ENCODE measurements at places on chromosomes 5 and 9.

- no peak for DNase-seq
Observed at GRCh38 chr5:168779333-168779732, 200.2 kb upstream of the PANK3 start.

GRCh38 chr9:87386490-87387025 is 111.1 kb upstream of the DAPK1 start:
- DNase-seq, result no peak

DNA sequence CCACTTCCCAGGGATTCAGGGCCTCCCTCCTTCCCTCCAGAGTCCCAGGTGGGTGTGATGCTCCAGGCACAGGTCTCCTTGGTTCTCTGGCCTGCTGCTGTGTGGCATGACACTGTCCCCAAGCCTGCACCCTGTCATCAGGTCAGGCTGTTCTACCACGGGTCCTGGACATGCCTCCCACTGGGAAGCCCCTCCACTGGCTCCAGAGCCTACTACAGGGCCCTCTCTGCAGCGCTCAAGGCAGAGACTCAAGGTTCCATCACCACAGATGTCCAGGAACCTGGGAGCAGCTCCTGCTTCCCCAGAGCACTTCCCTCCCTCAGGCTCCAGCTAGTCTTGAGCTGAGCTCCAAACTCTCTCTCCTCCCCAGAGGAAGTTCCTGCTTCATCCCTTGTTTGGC is 237.3 kb downstream of the PBX3 start:
- DNase-seq, result no peak

DNA sequence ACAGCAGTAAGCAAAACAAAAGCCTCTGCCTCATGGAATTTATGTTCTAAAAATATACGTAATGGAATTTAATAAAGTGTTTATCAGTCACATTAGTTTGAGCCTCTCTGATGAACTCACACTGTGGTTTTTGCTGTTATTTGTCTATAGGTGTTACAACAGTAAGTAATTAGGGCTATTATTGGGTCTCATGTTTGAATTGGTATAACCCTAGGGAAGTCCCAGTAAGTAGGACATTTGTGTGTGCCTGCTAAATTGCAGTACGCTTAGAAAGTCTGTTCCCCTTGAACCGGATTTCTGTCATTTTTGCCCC is 197.6 kb downstream of the NR3C1 start:
- DNase-seq, result no peak

DNA sequence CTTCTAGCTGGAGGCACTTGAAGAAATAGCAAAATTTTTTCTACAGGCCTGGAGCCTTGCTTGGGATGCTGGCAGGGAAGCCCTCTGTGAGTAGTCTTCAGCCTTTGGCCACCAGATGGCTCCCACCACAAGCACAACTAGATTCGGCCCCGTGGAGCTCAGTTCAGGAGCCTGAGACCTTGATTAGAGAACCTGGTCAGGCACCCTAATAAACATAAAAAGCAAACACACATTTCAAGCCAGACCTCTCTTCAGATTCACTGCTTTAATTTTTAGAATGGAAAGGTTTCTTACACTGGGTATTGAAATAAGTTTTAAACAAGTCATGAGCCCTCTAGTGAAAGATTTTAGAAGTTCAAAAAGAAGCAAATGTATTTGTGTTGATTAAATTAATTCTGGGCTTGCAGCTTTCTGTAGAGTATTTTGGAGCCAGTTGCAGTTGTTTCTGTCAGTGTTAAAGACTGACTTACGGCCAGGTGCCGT is 41.4 kb downstream of the GLRX start:
- DNase-seq, result peak; percentile 65

DNA sequence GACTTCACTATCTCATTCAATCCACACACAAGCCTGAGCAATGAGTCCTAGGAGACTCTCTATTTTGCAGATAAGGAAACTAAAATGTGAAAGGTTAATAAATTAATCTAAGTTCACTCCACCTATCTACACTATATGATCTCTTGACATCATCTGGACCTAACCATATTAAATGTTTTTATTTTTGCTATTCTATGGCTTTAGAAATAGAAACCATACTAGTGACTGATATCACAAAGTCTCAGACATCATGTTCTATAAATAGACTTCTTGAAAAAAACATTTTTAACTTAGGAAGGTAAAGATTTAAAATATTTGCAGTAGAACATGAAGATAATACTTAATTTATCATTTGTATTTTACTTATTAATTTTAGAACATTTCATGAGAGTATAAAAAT is 9.4 kb upstream of the ADGRV1 start:
- DNase-seq, result no peak

GRCh38 chr5:78797936-78798672 is 149.5 kb upstream of the LHFPL2 start:
- DNase-seq, result no peak

DNA sequence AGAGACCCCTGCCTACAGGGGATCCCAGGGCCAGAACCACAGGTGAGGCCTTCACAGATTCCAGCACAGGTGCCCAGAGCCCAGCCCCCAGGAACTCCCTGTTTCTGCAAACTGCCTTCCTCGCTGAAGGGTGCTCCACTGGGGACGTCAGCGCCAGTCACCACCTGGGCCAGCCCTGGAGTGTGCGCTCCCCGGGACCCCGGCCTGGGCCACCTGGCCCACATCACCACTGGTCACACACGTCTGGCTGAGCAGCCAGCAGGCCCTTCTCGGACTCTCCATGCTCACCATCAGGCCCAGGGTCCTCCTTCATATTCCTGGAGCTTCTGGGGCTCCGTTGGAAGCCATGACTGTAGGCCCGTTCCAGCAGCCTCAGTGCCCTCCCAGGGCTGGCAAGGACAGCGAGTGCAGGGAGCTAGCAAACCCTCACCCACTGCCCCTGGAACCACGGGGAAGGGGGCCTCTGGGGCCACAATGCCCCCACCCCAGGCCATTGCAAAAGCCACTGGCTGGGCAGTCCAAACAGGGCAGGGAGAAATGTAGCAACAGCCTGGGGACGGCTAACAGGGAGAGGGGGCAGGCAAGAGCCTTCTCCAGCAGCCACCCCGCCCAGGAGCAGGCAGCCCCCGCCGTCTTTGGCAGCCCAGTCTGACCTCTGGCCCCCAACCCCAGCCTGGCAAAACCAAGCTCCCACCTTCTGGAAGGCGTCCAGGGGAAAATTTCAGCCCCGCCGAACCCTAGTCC is 1.3 kb downstream of the AGPAT2 start:
- DNase-seq, result no peak

DNA sequence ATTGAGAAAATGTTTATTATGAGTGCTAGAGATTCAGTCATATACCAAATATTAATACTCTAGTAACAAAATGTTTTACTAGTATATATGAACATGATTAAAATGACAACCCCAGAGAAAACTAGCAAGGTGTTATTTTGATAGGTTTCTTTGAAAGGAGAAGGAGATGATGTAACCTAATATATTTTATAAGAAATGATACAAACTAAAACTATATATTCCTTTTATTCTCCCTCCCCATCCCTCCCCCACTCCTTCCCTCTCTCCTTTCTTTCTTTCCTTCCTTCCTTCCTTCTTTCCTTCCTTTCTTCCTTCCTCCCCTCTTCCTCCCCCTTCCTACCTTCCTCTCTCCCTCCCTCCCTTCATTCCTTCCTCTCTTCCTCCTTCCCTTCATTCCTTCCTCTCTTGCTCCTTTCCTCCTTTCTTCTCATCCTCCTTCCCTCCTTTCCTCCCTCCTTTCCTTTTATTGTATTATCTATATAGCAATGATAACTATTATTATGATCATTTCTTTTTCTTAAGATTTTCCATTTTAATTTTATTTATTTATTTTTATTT is 215.3 kb upstream of the MEF2C start:
- DNase-seq, result no peak

DNA sequence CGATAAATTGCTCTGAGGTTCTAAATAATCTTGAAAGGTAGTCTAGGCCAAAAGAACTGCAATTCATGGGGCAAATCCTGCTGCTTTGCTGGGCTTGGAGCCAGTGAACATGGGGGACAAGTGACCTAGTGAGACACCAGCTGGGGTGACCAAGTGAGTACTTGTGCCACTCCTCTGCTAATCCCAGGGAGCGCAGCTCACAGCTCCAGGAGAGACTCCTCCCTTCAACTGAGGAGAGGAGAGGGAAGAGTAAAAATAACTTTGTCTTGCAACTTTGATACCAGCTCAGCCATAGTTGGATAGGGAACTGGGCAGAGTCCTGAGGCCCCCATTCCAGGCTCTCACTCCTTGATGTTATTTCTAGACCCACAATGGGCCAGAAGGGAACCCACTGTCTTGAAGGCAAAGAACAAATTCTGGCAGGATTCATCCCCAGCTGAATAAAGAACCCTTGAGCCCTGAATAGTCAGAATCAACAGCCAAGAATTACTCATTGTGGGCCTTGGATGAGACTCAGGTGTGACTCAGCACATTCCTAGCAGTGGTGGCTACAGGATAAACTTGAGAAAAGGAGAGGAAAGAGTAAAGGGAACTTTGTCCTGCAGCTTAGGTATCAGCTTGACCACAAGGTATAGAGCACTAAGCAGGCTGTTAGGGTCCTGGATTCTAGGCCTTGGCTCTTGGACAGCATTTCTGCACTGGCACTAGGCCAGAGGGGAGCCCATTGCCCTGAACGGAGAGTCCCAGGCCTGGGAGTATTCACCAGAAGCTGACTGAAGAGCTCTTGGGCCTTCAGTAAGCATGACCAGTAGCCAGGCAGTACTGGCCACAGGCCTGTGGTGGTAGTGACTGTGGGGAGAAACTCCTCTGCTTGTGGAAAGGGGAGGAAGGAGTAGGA is 288.3 kb upstream of the CDH18 start:
- DNase-seq, result peak; percentile 82

DNA sequence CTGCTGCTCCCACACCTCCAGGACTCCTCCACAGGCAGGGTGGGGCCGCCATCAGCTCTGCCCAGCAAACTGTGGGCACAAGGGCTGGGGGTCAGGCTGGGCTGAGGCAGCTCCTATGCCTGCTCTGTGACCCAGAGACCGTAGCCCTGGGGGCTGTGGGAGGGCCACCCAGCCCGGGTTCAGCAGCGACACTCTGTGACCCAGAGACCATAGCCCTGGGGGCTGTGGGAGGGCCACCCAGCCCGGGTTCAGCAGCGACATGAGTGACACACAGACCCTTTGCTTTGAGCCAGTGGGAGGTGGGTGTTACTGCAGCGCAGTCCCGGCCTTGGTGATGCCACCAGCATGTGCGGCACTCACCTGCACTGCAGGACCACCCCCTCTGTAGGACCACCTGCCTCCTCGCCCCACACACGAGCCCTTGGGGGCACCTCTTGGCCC is 118.9 kb upstream of the LPCAT1 start:
- DNase-seq, result no peak

GRCh38 chr9:68426755-68427154 is 70.3 kb downstream of the PGM5 start:
- DNase-seq, result no peak

DNA sequence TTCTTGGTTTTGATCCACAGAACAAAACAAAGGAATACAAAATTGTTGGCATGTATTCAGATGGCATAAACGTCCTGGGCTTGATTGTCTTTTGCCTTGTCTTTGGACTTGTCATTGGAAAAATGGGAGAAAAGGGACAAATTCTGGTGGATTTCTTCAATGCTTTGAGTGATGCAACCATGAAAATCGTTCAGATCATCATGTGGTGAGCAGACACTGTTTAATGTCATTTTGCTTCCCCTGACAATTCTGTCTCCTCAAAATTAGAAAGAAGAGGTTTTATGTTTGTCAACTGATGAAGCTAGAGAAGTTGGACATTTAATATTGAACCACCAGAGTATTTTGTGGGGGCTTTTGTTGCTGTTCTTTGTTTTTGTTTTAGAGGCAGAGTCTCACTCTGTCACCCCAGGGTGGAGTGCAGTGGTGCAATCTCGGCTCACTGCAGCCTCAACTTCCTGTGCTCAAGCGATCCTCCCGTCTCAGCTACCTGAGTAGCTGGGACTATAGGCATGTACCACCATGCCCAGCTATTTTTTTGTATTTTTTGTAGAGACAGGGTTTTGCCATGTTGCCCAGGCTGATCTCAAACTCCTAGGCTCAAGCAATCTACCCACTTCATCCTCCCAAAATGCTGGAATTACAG is 82.0 kb downstream of the SLC1A1 start:
- no peak for DNase-seq

GRCh38 chr5:59891962-59892643 is 1.4 kb downstream of the PDE4D start:
- DNase-seq, result no peak

DNA sequence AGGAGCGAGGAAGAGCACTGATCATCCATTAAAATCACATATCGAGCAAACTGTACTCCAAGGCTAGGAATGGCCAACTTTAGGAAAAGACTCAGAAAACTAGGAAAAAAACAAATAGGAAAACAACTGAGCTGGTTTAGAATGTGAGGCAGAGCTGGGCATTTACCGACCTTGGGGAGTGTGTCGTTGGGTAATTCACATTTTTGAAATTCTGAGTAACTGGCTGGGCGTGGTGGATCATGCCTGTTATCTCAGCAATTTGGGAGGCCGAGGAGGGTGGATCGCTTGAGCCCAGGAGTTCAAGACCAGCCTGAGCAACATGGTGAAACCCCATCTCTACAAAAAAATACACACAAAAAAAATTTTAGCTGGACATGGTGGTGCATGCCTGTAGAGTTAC is 70.1 kb downstream of the ZFAND5 start:
- no peak for DNase-seq

GRCh38 chr9:114057161-114057885 is 20.8 kb downstream of the AMBP start:
- no peak for DNase-seq

- DNase-seq, result no peak
Observed at GRCh38 chr5:11803436-11803835, 100.8 kb downstream of the CTNND2 start.

- DNase-seq, result no peak
Observed at GRCh38 chr9:80066931-80067330, 495.2 kb downstream of the TLE4 start.

DNA sequence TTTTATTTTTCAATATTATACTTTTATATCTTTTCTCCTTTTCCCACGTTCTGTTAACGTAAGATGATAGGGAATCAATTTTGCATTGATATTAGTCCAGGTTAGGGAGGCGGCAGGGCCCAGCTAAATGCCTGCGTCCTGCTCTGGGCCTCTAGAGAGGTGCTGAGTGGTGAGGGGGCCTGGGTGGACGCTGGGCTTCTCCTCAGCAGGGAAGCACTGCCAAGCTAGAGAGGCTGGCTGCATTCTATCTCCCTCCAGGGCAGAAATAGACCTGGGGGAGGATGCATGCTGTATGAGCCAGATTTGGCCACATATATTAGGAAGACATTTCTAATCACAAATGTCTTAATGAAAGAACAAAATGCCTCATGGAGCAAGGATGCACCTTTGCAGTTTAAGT is 43.6 kb upstream of the NKX2-5 start:
- no peak for DNase-seq

DNA sequence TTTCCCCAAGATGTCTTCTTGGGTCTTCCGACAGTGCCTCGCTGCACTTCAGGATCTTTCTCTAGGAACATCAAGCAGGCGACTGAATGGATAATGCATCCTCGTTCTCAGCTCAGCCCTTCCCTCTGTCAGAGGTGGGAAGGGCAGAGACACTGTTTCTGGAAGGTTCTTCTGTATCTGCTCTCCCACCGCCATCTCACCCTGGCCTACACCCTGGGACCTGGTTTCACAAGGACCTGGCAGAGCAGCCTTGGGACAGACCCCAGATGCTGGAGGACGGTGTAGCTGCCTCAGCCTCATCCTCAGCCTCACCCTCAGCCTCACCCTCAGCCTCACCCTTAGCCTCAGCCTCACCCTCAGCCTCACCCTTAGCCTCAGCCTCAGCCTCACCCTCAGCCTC is 18.5 kb downstream of the MRPL36 start:
- no peak for DNase-seq

- DNase-seq, result no peak
Observed at GRCh38 chr5:4361753-4362152, 766.1 kb downstream of the IRX1 start.

Measured in skeletal muscle cell (primary cell).